Left lung (tissue), 14 donors: ENCODE measurements at places on chromosomes 2 and 18. TPM values are rescaled to one million over a fixed set of nuclear protein-coding genes. Genes with fewer than 3 reads are reported as not detected.

Gene RND3
- 134 TPM for polyA plus RNA-seq

Gene C2orf92
- polyA plus RNA-seq, result 26.7 TPM

Gene GATA6
- polyA plus RNA-seq, result 60.3 TPM

Gene CETN1
- not detected for polyA plus RNA-seq

Gene BOLL
- 0.10 TPM for polyA plus RNA-seq

DNA sequence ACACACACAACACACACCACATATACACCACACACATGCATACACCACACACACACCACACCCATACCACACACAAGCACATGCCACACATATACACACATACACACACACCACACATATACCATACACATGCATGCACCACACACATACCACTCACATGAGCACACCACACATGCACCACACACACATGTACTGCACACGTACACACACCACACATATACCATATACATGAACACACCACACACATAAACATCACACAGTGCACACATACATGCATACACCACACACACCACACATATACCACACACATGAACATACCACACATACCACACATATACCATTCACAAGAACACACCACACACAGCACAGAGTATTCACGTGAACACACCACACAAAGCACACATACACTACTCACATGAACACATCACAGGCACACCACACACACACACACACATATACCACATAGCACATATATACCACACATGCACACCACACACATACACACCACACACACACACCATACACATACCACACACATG lies 219.9 kb upstream of the RAB6C start:
- no peak for DNase-seq
- H3K4me3 ChIP-seq, result no peak overlapping the region
- H3K36me3 ChIP-seq, result no peaks in the 10 kb centered on the region

GRCh38 chr18:35949903-35950627 lies 22.4 kb upstream of the RMP24 start:
- no peaks in the 10 kb centered on the region for H3K36me3 ChIP-seq
- DNase-seq, result peak; percentile 72
- H3K27ac ChIP-seq, result no peak overlapping the region
- peak overlapping the region; percentile 31 for H3K4me3 ChIP-seq
- H3K4me1 ChIP-seq, result peaks cover 6% of the 10 kb centered on the region

GRCh38 chr2:170141865-170142264 lies 36.1 kb upstream of the MYO3B start:
- H3K4me1 ChIP-seq, result no peaks in the 10 kb centered on the region
- H3K4me3 ChIP-seq, result no peak overlapping the region
- H3K27ac ChIP-seq, result no peak overlapping the region
- H3K36me3 ChIP-seq, result no peaks in the 10 kb centered on the region
- H3K27me3 ChIP-seq, result no peaks in the 10 kb centered on the region

DNA sequence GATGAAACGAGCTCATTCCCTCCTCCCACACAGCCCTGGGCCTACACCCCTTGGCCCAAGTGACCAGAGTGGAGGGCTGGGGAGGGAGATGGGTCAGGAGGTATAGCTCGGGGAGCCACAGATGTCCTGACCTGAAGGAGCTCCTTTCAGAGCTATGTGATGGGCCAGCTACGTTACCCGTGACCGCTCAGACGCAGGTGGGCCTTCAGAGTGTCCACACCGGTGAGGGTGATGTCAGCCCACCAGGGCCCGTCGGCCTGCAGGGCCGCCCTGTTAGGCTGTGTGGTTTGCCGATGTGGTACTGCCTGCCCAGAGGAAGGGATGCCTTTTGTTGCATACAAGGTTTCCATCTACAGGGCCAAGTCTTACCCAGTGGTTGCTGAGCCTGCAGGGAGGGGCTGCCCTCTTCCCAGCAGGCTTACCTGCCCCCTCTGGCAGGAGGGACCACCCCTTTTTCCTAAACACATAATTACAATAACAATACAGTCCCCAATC lies 41.8 kb upstream of the FOSL2 start:
- H3K36me3 ChIP-seq, result no peaks in the 10 kb centered on the region
- H3K4me3 ChIP-seq, result no peak overlapping the region

DNA sequence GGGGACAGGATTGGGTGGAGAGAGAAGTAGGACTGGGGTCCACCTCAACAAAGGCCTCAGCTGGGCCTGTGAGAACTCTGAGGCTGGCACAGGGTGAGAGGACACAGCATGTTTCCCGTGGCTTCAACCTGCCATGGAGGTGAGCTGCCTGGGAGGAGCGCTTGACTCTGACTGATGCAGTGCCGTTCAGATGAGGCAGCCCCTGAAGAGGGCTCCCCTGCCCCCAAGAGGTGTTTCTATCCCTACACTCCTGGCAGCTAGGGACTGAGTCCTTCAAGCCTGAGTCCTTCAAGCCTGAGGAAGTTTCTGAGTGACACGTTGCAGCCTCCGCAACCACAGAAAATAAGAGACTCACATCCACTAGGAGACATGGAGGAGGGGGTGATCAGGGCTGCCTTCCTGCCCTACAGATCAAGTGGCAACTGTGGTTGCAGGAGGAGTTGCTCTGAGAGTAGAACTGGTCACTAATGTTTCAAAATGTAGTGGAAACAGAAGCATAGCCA lies 49.6 kb upstream of the TMEM177 start:
- H3K4me3 ChIP-seq, result no peak overlapping the region
- no peaks in the 10 kb centered on the region for H3K4me1 ChIP-seq
- no peak overlapping the region for H3K27ac ChIP-seq
- H3K27me3 ChIP-seq, result no peaks in the 10 kb centered on the region

DNA sequence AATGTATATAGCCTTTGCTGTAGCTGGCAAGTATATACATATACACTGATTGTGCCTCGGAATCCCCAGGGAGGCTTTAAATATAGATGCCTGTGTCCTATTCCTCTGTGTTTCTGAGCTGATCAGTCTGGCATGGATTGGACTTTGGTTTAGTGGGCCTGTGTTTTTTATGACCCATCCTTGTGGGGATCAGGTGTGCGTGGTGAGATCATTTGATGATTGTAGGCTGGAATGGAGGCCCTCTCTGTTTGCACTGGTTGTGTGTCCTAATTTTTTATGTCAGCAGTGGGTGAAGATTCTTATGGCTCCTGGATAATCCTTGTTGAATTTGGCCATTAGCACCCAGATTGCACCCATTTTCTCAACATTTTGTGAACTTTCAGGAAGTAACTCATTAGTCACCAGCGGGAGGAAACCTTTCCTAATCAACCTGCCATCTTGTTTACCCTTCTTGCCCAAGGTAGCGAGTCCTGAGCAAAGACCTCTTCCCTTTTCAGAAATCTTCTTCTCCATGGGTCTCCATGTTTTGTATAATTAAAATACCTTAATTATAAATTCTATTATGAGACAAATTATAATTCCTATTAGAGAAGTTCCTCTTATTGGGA lies 75.8 kb downstream of the UGGT1 start:
- DNase-seq, result no peak
- H3K27me3 ChIP-seq, result no peaks in the 10 kb centered on the region
- peak overlapping the region; percentile 86 for H3K27ac ChIP-seq
- H3K4me1 ChIP-seq, result no peaks in the 10 kb centered on the region
- no peak overlapping the region for H3K4me3 ChIP-seq

- H3K36me3 ChIP-seq, result no peaks in the 10 kb centered on the region
- H3K4me1 ChIP-seq, result no peaks in the 10 kb centered on the region
- no peak overlapping the region for H3K4me3 ChIP-seq
- H3K27ac ChIP-seq, result no peak overlapping the region
- DNase-seq, result no peak
- no peaks in the 10 kb centered on the region for H3K27me3 ChIP-seq
Observed at GRCh38 chr2:188664951-188665595, 309.1 kb upstream of the COL3A1 start.

GRCh38 chr2:82667491-82667890 lies 1791.6 kb downstream of the SUCLG1 start:
- H3K4me1 ChIP-seq, result no peaks in the 10 kb centered on the region
- H3K4me3 ChIP-seq, result no peak overlapping the region
- H3K27me3 ChIP-seq, result no peaks in the 10 kb centered on the region
- no peaks in the 10 kb centered on the region for H3K36me3 ChIP-seq
- DNase-seq, result no peak
- H3K27ac ChIP-seq, result no peak overlapping the region

DNA sequence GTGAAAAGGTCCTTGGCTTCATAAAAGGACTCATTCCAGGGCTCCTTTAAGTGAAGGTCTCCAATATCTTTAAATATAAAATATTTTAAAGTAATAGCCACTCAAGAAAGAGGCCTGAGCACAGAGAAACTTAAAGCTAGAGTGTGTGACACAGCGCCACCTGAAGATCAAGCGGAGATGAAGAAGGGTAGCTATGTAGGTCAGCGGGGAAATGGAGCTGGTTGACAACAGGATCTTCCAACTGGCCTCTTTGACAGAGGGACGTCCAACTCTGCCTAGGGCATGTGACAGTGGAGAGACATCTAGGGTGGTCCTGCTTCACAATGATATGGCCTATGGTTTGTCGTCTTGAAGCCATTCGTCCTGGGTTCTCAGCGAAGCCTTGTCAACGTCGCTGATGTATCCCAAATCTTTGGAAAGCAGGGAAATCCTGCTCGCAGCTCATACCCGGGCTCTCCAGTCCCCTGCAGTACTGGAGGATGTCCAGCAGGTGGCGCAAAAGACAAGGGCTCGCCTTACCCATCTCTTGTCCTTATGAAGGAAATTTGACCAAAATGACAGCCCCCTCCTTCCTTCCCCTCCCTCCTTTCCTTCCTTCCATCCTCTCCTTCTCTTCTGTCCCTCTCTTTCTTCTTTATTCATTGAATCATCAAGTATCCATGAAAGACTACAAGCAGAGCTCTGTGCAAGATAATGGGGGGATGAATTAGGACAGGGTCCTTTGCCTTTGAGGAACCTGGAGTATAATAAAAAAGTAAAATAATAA lies 59.6 kb downstream of the LONRF2 start:
- no peak overlapping the region for H3K4me3 ChIP-seq
- H3K27me3 ChIP-seq, result no peaks in the 10 kb centered on the region
- no peaks in the 10 kb centered on the region for H3K36me3 ChIP-seq
- DNase-seq, result peak; percentile 37
- H3K27ac ChIP-seq, result no peak overlapping the region

GRCh38 chr2:2880938-2881337 lies 496.7 kb downstream of the EIPR1 start:
- H3K27me3 ChIP-seq, result no peaks in the 10 kb centered on the region
- H3K27ac ChIP-seq, result no peak overlapping the region
- H3K4me1 ChIP-seq, result no peaks in the 10 kb centered on the region
- DNase-seq, result no peak
- H3K4me3 ChIP-seq, result no peak overlapping the region
- no peaks in the 10 kb centered on the region for H3K36me3 ChIP-seq

- no peaks in the 10 kb centered on the region for H3K27me3 ChIP-seq
- H3K4me3 ChIP-seq, result no peak overlapping the region
- DNase-seq, result peak; percentile 62
- H3K4me1 ChIP-seq, result no peaks in the 10 kb centered on the region
Observed at GRCh38 chr2:88563129-88563528, 64.1 kb downstream of the EIF2AK3 start.

GRCh38 chr2:168480825-168481585 lies 24.9 kb downstream of the CERS6 start:
- no peak overlapping the region for H3K4me3 ChIP-seq
- DNase-seq, result no peak
- H3K36me3 ChIP-seq, result no peaks in the 10 kb centered on the region
- H3K4me1 ChIP-seq, result no peaks in the 10 kb centered on the region

DNA sequence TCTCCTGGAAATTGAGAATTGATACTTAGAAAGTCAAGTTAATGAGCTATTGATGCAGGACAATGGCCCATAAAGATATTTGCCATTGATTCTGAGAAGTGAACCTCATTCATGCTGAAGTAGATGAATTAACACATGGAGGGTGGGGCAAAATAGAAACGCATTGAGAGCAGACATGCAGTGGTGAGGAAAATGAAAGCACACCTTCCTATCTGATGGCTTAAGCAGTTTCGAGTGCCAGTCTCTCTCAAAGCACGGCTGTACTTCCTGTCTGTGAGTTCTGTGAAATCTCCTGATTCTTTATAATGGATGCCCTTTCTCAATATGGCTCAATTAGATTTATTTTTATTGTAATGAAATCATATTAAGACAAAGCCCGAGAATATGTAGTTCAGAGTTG lies 247.0 kb downstream of the TMX3 start:
- no peak for DNase-seq
- no peaks in the 10 kb centered on the region for H3K4me1 ChIP-seq
- H3K36me3 ChIP-seq, result no peaks in the 10 kb centered on the region
- no peaks in the 10 kb centered on the region for H3K27me3 ChIP-seq
- H3K27ac ChIP-seq, result no peak overlapping the region
- H3K4me3 ChIP-seq, result no peak overlapping the region

GRCh38 chr2:223993634-223994232 lies 36.5 kb downstream of the MRPL44 start:
- H3K4me1 ChIP-seq, result no peaks in the 10 kb centered on the region
- DNase-seq, result peak; percentile 86
- H3K36me3 ChIP-seq, result no peaks in the 10 kb centered on the region
- no peak overlapping the region for H3K27ac ChIP-seq
- H3K27me3 ChIP-seq, result no peaks in the 10 kb centered on the region
- no peak overlapping the region for H3K4me3 ChIP-seq

- no peaks in the 10 kb centered on the region for H3K36me3 ChIP-seq
- no peak for DNase-seq
- H3K4me3 ChIP-seq, result no peak overlapping the region
- H3K4me1 ChIP-seq, result no peaks in the 10 kb centered on the region
- H3K27ac ChIP-seq, result no peak overlapping the region
Observed at GRCh38 chr2:138831154-138831553, 51.0 kb upstream of the NXPH2 start.

GRCh38 chr2:227054006-227054405 lies 110.0 kb downstream of the COL4A4 start:
- H3K27ac ChIP-seq, result no peak overlapping the region
- H3K4me3 ChIP-seq, result no peak overlapping the region
- no peaks in the 10 kb centered on the region for H3K4me1 ChIP-seq
- no peak for DNase-seq

DNA sequence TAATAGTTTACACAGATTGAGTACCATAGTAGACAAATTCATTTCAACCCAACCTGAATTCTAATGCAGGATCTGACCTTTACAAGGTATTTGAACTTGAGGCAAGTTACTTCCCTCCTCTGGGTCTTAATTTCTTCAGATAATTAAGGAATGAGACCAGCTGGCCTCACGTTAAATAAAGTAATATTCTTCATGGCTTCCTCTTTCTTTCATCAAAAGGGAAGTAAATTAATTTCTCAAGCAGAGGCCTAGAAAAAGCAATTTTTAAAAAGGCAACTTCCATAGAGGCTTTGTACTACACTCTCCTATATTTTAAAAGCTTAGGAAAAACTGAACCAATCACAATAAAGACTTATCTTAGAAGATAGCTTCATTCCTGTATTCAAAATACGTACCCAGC lies 109.2 kb downstream of the EXOC6B start:
- no peaks in the 10 kb centered on the region for H3K4me1 ChIP-seq
- H3K27me3 ChIP-seq, result no peaks in the 10 kb centered on the region
- H3K27ac ChIP-seq, result no peak overlapping the region
- no peak for DNase-seq
- H3K4me3 ChIP-seq, result no peak overlapping the region

DNA sequence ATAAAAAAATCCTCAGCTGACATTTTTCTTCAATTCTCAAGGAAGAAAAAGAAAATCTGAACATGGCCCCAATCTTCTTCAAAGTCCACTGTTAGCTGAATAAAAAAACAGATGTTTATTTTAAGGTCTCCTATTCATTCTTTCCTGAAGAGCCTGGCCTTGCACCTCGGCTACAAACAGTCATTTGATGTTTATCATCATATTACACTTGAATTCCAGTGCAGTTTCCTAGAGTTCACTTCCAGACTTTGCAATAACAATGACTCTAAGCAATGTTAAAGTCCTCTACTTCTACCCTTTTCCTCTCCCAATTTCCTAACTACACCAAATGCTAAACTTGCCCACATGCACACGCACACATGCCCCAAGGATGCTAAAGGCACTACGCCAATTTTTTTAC lies 70.1 kb downstream of the NOL10 start:
- H3K27ac ChIP-seq, result no peak overlapping the region
- H3K27me3 ChIP-seq, result no peaks in the 10 kb centered on the region
- no peak for DNase-seq
- peaks cover 22% of the 10 kb centered on the region for H3K36me3 ChIP-seq
- no peak overlapping the region for H3K4me3 ChIP-seq
